ENCODE measurements at places on chromosomes 16 and 17. TPM values are rescaled to one million over a fixed set of nuclear protein-coding genes. Genes with fewer than 3 reads are reported as not detected.

Gene PCGF2
- polyA plus RNA-seq, result 32.8 TPM

DNA sequence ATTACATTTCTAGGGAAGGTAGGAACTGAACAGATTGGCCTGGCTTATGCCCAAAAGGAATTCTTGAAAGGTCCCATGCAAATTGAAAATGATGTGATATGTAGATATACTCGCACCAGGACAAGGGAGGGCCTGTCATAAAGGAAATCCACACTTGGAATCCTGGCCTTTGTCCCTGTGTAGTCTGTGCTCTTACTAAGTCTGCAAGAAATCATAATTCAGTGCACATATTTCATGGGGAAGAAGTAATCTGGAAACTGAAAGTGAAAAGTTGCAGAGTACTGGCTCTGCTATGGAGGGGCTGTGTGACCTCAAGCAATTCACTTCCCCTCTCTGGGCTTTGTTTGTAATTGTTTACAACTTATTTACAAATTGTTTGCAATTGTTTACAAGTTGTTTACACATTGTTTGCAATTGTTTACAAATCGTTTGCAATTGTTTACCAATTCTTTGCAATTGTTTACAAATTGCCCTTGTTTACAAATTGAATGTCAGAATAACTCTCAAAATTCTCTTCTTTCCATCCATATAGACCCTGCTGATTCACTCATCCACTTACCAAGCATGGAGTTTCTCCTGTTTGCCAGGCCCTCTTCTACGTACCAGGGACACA is 12.9 kb downstream of the SCNN1G start:
- no peak for DNase-seq

- no peak for DNase-seq
Measured at GRCh38 chr16:56355221-56355620, 70.1 kb downstream of the AMFR start.

- no peak for DNase-seq
Measured at GRCh38 chr17:19331134-19331533, 31.4 kb downstream of the B9D1 start.

Gene ZSCAN10
- not detected for polyA plus RNA-seq

Gene TUBD1
- 6.6 TPM for polyA plus RNA-seq

Gene ABCA6
- polyA plus RNA-seq, result 39.8 TPM

DNA sequence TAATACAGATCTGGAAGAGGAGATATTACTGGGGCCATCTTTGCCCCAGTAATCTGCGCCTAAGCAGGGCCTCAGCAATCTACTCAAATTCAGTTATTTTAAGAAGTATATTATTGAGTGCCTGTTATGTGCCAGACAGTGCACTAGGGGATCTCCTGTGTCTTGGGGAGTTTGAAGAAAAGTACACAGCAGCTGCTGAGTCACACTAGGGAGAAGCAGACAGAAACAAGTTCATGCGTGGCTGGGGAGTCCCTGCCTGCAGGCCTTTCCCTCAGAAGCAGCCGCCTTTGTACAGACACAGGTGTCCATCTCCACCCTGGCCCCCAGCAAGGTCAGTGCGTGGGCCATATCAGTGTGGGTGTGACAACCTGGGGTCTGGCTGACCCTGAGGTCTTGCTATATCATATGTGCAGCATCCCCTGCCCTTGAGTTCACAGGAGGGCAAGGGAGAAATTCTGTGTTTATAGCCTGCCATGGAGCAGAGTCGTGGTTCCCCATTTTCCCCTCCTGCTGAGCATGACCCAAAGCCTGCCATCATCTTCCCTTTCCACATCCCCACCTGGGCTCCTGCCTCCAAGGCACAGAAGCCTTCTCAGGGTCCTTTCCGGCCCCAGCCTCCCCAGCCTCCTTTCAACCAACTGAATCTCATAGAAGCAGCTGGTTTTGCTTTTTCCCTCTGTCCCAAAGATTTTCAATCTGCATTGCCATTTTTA is 229.9 kb upstream of the SDK2 start:
- DNase-seq, result no peak

GRCh38 chr16:89761304-89761922 is 40.1 kb downstream of the ZNF276 start:
- DNase-seq, result no peak

GRCh38 chr16:89922884-89923639 is at the start of gene TUBB3:
TUBB3 (plus strand) TSS chr16:89923342; CDS start chr16:89923402, 60 bp downstream.
- peak; percentile 90 for DNase-seq

DNA sequence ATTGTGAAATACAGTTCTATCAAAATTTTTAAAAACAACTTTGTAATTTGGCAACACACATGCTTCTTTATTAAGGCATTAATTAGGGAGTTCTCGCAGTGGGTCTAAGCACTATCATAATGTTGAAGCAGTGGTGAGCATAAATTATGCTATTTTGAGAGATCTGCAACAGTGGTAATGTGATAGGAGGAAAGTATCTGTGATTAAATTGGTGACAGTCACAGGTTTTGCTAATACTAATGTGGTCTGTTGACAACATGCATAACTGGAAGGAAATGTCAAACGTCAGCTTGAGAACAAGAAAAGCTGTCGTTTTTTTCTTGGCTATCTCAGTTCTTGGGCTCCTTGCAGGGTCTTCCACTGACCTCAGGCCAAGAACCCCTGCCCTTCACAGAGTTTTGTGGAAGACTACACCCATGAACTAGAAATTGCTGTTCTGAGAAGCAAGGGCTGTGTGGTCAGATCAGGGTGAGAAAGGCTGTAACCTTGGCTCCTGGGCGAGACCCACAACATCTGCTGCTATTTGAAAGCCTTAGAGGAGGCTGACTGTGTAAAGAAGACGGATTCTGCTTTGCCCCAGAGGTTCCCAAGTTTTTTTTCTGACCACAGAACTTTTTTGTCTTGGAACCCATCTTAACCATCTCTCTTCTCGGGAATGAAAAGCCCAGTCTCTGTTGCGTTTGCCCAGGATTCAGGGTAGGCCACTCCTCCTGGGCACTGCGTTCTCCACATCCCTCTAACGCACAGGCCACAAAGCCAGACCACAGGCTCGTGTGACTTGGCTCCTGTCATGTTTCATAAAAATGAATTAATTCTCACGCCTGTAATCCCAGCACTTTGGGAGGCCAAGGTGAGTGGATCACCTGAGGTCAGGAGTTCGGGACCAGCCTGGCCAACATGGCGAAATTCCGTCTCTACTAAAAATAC is 13.9 kb downstream of the ATP2A1 start:
- DNase-seq, result no peak

DNA sequence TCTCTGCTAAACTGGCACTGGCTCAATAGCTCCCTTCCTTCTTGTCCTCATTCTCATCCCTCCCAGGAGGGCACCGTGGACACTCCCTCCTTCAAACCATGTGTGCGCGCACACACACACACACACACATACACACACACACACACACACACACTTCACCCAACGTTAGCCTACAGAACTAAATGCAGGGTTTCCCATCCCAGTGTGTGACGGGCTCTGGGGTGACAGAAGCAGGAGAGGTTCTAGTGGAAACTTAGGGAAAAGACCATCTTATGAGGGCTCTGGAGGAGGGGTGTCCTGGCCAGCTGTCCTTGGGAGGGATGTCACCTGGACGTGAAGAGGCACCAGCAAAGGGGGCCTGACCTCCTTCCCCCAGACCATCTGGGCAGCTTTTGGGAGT is 19.7 kb downstream of the OSBPL7 start:
- peak; percentile 15 for DNase-seq

Gene OTOP3
- 1.8 TPM for polyA plus RNA-seq

DNA sequence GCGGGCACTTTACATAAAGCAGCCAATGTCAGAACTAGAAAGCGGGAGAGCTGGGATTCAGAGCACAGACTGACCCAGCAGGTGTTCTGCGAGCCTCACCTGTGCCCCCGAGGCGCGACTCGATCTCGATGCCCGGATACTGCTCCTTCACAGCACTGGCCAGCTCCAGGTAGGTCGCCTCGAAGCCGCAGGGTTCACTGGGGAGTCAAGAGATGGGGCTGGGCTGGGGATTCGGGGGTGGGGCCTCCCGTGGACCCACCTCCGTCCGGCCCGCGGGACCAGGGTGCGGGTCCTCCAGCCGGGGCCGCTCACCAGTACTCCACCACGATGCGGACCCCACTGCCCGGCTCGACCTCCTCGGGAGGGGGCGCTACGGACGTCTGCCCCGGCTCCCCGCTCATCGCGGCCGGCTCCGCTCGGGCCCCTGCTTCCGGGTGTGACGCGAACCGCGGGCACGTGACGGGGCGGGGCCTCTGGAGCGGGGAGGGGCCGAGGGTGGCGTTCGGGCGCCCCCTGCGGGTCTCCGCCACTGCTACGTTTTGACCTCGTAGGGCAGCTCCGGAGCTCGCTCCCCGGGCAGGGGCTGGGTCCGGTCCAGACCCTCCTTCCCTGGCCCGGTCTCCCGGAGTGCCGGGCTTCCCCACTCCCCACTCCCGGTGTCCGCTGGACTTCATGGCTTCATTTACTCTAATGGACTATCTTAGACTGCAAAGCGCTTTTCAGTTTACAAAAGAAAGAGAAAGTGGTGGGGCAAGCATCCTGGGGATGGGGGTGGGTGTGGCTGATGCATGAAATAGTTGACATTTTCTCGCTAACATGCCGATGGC is at the start of gene MIEN1:
Gene MIEN1, minus strand, starts transcription at position 438 of the 827 bp plus-strand sequence. Its CDS starts 37 bp downstream, at position 401.
- DNase-seq, result peak; percentile 98

Gene KRTAP9-8
- not detected for polyA plus RNA-seq

- DNase-seq, result no peak
Measured at GRCh38 chr17:47231866-47232265, 21.8 kb upstream of the ITGB3 start.
